ENCODE measurements at places on chromosomes 12 and 14. TPM values are rescaled to one million over a fixed set of nuclear protein-coding genes. Genes with fewer than 3 reads are reported as not detected.
A peak's percentile ranks its signal among the peaks of the same experiment; 100 is the strongest.

DNA sequence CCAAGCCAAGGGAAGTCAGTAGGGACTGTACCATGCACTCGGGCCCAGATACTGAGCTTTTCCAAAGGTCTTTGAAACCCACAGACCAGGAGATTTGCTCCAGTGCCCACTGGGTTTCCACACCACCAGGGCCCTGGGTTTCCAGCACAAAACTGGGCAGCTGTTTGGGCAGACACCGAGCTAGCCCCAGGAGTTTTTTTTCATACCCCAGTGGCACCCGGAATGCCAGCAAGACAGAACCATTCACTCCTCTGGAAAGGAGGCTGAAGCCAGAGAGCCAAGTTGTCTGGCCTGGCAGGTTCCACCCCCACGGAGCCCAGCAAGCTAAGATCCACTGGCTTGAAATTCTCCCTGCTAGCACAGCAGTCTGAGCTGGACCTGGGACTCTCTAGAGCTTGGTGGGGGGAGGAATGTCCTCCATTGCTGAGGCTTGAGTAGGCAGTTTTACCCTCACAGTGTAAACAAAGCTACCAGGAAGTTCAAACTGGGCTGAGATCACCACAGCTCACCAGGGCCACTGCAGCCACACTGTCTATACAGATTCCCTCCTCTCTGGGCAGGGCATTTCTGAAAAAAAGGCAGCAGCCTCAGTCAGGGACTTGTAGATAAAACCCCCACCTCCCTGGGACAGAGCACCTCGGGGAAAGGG lies 793.7 kb downstream of the RPS29 start:
- no peak for DNase-seq

GRCh38 chr12:76014007-76014406 lies 17.6 kb downstream of the PHLDA1 start:
- no peak for DNase-seq

DNA sequence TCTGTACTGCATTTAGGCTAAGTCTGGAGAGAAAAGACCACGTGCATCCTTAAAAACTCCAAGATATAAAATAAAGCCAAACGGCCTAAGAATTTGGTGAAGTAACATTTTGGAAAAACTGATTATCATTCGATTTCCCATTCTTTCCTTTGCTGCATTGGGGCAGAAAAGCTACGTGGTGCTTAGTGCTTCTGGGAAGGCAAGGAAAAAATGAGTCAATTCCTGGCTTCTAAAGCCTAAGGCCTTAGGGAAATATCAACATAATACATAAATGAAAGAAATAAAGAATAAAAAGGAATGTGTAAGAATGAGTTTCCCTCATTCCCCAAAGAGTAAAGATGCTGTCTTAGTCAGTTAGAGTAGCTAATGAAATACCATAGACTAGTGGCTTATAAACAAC lies 520.5 kb downstream of the GLT1D1 start:
- DNase-seq: no peak

GRCh38 chr12:132004946-132005345 lies 55.2 kb downstream of the EP400 start:
- DNase-seq: peak; percentile 11

Gene RPL10L
- not detected for total RNA-seq

Gene JPH4
- total RNA-seq: 0.10 TPM

Gene RASAL1
- total RNA-seq: 0.25 TPM

Gene PMCH
- not detected for total RNA-seq

GRCh38 chr12:106304001-106304421 lies 1.5 kb downstream of the TCP11L2 start:
- DNase-seq: no peak

DNA sequence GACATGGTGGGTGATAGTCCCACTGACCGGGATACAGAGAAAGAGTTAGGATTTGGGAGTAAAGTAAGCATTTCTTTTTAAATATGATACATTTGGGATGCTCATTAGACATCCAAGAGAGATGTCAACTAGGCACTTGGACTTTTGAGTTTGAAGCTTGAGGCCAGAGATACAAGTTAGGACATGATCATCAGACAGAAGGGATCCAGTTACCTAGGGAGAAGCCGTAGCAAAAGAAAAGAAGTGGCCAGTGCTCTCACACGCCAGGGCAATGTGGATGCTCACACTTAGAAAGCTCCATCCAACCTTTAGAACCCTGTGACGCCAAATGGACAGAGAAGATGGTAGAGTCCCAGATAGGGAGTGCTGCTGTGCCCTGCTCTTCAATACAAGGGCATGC lies 14.0 kb upstream of the STON2 start:
- no peak for DNase-seq

Gene HAL
- 210 TPM for total RNA-seq

DNA sequence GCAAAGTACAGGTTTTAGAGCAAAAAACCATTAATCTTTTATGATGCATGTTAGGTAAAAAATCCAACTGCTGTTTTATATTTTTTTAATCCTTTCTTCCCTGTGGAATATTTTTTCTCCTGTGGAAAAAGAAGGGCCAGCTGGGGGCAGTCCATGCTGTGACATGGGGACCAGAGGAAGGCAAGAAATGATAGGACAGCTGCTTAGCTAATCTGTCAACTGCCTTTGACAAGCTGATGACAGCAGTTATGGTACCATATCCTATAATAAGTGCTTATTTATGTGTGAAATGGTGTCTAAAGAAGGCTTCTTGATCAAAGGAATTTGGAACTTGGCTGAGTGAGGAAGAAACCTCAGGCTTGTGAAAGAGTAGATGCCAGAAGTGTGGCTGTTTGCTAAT lies 452.4 kb upstream of the NOVA1 start:
- DNase-seq: no peak

All from left lobe of liver (tissue), 2 donors.